ENCODE measurements at places on chromosomes 5 and 9.

DNA sequence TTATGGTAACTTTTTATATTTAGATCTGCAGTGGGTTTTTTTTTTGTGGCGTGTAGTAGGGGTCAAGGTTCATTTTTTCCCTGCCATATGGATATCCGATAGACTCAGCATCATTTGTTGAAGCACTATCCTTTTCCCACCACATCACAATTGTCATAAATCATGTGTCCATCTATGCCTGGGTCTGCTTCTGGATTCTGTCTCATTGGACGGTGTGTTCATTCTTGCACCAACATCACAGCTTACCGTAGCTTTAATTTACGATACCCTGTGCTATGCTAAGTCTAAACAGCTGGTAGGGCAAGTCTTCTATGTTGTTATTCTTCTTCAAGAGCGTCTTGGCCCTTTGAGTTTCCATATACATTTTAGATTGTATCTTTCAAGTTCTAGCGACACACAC is 175.0 kb downstream of the RGS3 start:
- DNase-seq = no peak

DNA sequence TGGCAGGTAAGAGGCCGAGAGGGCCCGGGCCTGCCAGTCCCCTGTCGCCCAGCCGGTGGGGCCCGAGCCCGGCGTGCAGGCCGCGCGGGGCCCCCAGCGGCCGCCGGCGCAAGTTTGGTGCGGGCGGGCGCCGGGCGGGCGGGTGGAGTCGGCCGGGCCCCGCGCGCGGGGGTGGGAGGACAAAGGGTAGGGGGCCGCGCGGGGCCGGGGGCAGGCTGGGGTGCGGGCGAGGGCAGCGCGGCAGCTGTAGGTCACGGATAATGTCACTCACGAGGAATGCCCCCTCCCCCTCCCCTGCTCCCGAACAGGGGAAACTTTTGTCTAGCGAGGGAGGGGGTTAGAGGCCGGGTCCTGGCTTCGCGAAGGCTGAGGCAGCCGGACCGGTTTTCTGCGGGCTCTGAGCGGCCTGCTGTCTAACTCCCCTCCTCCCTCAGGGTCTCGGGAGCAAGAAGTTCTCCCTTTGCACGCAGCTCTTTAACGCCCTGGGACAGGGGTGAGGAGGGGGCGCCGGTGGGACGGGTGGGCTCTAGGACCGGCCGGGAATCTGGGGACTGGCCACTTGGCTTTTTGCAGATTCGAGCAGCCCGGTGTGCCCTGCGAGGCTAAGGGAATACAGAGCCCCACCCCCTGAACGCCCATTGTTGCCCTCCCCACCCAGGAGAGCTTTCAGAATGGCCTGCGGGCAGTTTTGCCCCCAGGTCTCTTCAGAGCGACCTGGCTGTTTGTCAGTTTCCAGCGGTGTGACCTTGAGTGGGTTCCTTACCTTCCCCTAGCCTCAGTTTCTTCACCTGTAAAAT is 21.3 kb upstream of the NDST1 start:
- DNase-seq = peak; percentile 82

DNA sequence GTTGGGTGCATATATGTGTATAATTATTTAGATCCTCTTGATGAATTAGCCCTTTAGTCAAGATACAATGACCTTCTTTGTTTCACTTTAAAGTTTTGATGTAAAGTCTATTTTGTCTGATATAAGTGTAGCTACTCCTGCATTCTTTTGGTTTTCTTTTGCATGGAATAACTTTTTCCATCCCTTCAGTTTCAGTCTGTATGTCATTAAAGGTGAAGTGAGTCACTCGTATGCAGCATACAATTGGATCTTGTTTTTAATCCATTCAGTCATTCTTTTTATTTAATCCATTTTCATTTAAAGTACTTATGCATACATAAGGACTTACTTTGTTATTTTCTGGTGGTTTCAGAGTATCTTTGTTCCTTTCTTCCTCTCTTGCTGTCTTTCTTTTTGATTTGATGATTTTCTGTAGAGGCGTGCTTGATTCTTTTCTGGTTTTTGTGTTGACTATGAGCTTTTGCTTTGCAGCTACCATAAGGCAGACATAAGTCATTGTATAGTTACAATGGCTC is 36.3 kb upstream of the FAM120A start:
- no peak for DNase-seq

GRCh38 chr5:129399069-129399468 is 61.0 kb upstream of the ADAMTS19 start:
- DNase-seq = no peak

GRCh38 chr5:159102311-159102934 is 2.7 kb upstream of the EBF1 start:
- DNase-seq = no peak

GRCh38 chr5:177507165-177507564 is 2.5 kb downstream of the DOK3 start:
- DNase-seq = peak; percentile 76

GRCh38 chr5:145968970-145969713 is 32.8 kb downstream of the SH3RF2 start:
- DNase-seq = no peak

DNA sequence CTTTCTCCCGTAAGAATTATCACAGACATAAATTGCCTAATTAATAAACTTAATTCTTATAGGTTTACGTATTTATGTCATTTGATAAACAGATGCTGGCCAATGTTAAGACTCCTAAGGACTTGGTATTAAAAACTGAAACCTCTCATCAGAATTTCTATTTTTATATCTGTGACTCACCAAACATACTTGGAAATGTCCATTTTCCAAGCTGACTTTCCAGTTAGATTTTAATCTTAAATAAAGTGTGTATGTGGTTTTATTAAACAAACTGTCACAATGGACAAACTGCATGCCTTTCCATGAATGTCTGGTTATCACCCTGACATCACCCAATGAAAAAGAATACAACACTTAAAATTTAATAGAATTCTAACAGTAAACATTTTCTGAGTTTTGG is 12.6 kb upstream of the COL23A1 start:
- DNase-seq = no peak

GRCh38 chr9:77210116-77210515 is 32.8 kb downstream of the VPS13A start:
- no peak for DNase-seq

GRCh38 chr5:1329111-1329579 is 15.8 kb downstream of the CLPTM1L start:
- no peak for DNase-seq

GRCh38 chr9:114370968-114371320 is 16.8 kb downstream of the AKNA start:
- no peak for DNase-seq

- no peak for DNase-seq
Measured at GRCh38 chr5:172410662-172411483, 43.5 kb downstream of the SH3PXD2B start.

DNA sequence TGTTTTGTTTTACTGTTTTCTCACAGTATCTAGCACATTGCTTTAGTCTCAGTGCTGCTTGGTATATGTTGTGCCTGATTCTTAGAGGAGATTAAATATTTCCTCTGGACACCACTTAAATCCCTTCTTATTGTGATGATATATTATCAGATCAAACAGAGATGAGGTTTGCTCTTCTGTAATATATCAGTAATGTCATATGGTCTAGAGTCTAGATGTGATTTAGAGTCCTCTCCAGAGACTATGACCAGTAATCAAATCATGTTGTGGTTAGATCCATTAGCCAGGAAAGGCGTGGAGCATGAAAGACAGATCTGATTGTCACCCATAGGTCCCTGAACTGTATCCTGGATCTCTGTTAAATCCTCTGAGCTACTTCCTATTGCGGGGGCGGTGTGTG is 24.4 kb downstream of the CAMK4 start:
- DNase-seq = no peak

- peak; percentile 34 for DNase-seq
Measured at GRCh38 chr5:173329491-173330337, 1.5 kb upstream of the STC2 start.

DNA sequence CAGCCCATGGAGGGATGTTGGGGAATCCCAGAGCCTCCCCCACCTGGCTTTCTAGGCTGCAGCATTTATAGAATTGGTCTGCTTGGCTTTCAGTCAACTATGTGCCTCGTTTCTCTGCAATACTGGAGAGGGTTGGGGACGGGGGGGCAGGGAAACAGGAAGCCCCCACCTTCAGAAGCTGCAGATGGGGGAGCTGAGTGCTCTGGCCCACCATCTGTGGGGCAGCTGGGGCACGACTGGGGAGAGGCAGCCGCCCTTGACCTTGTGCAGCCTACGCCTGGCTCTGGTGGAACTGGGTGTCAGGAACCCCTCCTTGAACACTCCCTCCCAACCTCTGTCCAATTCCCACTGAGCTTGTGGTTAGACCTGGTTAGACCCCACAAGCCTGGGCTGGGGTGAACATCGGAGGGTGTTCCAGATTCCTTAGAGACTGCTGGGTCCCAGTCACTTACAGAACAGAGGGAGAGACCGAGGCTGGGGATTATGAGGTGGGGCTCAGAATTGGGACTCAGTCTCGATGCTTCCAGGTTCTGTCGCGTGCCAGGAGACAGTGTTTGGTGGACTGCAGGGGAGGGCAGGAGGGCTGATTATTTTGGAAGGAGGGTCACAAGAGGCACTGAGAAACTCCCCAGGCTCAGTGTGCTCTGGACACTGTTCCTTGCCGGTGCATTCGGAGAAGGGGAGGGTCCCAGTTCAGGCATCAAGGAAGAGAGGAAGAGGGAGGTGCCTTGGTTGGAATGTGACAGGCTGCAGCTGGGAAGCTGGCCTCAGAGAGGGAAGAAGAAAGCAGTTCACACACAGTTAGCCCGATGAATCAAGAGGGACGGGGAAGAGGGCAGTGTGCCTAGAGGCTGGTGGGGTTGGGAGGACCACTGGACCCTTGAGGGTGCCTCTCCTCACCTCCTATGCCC is 25.6 kb downstream of the COL27A1 start:
- no peak for DNase-seq

GRCh38 chr9:86763791-86764190 is 183.5 kb downstream of the GAS1 start:
- DNase-seq = no peak

GRCh38 chr5:14295610-14296009 is 152.5 kb downstream of the TRIO start:
- no peak for DNase-seq

DNA sequence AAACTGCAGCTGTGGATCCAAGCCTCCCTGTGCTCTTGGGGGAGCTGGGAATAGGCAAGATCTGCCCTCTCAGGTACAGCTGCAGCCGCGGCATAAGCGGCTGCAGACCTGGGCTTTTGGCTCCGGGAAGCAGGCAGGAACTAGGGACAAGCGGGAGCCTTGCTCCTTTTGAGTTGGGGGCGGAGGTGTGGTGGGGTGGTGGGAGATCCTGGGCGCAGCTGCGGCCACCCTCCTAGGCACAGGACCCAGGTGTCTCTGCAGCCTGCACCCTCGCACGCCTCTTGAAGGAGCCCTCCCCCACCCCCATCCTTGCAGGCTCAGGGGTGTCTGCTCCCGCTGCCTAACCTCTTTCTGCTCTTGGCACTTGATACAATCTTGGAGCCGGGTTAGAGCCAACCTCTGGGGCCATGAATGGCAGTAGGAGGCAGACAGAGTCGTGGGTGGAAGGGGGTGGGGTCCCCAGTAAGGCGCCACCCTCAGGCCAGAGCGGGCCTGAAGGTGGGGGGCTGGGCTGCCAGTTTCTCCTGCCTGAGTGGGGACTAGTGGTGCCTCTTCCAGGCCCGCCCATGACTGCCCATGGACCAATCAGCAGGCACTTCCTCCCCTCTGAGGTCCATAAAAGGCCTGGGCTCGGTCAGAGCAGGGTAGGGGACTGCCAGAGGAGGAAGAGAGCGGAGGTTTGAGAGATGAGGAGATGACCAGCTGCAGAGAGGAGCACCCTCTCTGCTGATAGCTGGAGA is 267.6 kb upstream of the TNC start:
- no peak for DNase-seq

- peak; percentile 64 for DNase-seq
Measured at GRCh38 chr5:149959406-149960236, 937 bp upstream of the SLC26A2 start.

DNA sequence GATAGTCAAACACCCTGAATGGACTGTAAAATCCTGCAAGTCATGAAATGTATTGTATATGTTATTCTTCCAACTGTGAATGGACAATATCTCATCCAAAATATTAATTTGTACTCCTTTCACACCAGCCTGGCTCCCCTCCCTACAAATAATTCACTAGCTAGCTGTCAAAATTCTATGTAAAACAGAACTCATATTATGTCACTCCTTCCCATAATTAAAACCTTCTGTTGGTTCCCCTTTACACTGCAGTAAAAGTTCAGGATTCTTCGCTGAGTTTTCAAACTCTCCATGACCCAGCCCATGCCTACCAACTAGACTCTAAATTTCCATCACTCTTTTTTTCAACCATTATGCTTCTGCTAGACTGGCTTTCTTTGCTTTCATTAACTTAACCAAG is 857.1 kb downstream of the TAF11L14 start:
- DNase-seq = no peak

- DNase-seq = no peak
Measured at GRCh38 chr5:6950250-6950649, 237.0 kb downstream of the TENT4A start.

DNA sequence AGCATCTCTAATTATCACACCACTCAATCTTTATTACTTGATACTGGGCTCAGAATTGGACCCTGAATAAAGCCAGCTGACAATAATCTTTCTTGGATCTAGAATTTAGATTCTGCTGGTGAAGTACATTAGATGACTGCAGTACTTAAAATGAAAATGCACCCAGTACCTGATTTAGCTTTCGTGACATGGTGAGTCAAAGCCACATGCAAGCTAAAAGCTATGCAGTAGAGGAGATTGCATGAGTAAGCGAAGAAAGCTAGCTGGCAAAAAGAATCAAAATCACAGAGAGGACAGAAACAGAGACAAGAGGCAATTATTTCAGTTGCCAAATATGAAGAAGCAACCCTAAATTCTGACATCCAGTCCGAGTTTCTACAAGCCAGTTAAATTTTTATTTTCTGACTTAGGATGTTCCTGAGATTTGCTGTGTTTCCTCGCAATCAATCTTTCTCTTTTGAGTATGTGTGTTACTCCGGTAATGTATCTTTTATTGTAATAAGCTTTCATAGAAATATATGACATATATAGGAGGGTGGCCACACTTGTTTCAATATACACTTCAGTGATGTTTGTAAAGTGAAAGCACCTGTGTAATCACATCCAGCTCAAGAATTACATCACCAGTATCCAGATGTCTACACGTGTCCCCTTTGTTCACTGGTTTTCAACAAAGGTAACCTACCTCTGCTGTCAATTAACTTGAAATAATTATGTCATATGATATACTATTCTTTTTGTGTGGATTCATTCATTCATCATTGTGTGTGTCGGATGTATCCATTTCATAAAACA is 101.7 kb downstream of the CDH18 start:
- DNase-seq = no peak

DNA sequence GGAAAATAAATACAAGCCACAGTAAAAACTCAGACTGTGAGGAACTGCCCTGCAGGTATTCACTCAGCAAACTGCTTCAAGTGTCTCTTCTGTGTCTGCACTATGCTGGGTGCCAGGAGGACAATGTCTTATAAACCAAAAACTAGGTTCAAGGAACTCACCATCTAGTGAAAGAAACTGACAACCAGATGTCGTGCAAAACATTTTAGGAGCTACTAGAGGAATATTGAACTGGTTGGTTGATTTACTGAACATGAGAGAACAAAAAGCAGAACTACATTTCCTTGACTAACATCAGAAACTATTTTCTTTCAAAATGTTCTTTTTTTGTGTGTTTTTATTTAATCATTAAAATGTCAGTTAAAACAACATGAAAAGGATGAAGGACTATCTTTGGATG is 35.2 kb downstream of the ZNF366 start:
- peak; percentile 55 for DNase-seq

- no peak for DNase-seq
Measured at GRCh38 chr5:72478276-72478675, 28.9 kb downstream of the ZNF366 start.
